ENCODE measurements at places on chromosomes 3 and 15.

DNA sequence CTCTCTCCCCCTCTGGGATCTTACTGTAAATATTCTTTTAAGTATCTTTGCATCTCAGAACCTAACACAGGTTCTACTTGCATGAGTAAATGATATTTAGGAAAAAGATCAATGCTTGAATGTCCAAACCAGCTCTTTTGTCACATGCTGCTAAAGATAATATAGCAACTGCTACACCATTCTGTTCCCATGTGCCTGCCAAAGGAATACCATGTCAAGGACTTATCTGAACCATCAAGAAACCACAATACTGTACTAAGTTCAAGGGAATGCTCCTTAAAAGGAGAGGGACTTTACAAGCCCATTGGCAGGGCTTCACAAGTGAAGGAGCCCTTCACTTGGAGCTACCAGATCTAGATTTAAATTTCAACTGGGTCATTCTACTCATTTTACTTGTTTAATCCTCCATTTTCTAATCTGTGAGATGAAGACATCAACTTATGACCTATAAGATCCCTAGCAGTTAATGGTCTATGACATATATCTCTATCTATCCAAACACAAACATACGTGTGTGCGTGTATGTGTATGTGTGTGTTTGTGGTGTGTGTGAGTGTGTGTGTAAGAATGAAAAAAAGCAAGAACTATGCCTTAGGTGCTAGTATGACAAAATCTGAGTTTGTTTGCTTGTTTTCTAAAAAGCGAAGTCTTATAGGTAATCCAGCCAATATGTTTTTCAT lies 13.0 kb upstream of the SEC62 start:
- DNase-seq = no peak

GRCh38 chr3:99866261-99866761 lies 48.6 kb downstream of the CMSS1 start:
- DNase-seq = no peak

- DNase-seq = no peak
Measured at GRCh38 chr3:124787476-124788195, 57.4 kb downstream of the UMPS start.

GRCh38 chr15:46322753-46323152 lies 687.9 kb downstream of the SQOR start:
- DNase-seq = no peak

DNA sequence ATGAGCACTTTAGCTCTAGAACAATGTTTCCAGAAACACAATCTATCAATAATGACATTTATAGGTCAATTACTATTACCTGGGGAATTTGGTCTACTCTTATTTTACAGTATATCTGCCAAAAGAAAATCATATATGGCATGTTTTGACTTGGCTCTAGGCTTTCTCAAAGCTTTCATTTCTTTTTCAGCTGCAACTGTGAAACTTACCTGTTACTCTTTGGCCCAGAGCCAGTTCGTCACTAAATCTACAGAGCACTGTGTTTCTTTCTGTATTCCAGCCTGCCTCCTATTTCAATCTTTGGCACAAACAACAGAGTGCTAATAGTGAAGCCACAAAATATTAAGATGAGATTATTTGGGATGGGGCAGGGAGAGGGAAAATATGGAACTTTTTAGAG lies 76.0 kb downstream of the P2RY1 start:
- DNase-seq = no peak

DNA sequence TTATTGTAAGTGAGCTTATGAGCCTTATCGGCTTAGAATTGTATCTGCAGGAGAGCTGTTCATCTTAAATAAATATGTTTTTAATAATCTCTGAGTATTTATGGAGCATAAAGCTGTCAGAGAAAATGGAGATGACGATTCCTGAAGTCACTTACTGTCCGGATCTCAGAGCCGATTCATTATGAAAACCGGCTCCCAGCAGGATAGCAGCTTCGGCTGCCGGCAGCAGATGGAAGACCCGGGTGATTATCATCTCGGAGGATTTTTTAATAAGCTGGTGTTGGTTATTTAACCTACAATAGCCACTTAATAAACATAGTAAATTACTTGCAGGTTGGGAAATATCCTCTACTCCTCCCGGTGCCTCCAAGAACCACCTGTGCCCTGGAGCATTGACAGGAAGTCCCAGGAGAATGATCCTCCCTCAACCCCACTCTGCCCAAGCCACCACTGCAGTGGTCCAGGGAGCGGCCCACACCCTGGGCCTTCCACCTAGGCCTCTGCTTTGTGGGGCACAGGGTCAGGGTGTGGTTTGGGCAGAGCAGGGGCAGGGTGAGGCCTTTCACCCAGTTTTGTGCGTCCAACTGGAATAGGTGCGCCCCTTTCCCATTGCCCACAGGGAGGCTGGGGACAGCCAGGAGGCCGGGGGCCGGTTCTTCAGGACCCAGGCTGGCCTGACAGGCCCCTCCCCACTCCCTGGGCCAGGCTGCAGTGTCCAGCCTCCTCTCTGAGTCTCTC lies 42.2 kb upstream of the PRR23E start:
- DNase-seq = no peak

DNA sequence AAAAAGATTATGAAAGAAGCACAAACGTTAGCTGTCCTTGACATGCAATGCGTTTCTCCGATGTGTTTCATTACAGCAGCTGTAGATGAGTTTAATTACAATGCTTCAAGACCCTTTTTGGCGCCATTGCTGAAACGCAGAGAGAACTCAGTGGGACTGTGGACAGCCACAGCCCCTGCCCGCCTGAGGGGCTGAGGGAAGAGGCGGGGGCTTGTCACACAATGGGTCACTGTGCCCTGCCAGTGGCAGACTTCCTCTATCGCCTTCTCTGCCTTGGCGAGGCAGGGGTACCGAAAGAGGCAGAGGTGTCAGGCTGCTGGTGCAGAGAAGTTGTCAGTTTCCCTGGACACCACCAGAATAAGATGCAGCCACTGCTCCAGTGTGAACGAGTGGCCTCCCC lies 252.0 kb downstream of the NR2F2 start:
- DNase-seq = no peak

DNA sequence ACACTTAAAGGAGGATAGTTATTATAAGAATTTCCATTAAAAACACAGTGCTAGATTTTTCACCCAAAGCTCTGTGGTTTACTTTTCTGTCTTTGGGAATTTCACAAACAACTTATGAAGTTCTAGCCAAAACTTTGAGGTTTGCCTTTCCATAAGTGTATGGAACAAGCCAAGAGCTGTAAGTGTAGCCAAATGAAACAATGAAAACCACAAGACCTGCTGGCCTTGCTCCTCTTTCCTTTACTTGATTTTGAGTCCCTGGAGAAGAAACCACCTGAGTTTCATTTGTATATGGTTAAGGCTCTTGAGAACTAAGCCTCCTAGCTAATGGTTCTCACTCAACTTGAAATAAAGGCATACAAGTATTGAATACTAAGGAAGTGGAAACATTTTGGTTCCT lies 365.3 kb upstream of the EPHA3 start:
- DNase-seq = no peak

GRCh38 chr3:152259468-152259867 lies 9.3 kb upstream of the MBNL1 start:
- DNase-seq = no peak

GRCh38 chr15:59437142-59437816 lies 707 bp upstream of the FAM81A start:
- no peak for DNase-seq

DNA sequence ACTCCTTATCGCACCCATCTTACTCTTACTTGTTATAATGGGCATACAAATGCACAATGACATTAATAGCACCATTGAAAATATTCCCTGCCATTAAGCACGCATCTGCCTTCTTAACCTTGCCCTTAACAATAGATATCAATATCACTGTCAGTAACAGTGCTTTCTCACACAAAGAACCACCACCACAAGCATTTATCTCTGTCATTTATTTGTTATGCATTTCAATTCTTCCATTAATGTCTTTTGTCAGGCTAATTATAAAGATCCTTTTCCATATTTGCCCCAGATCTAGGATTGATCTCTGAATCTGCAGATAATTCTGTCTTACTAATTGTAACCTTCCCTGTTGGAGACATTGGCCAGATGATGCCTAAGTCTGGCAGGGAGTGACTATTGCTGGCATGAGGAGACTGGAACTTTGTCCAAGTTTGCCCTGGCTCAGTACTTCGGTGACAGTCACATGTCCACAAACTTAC lies 419.6 kb upstream of the TGFBR2 start:
- no peak for DNase-seq

GRCh38 chr3:12835052-12835665 lies 6.2 kb downstream of the RPL32 start:
- no peak for DNase-seq

- no peak for DNase-seq
Measured at GRCh38 chr15:39687965-39688364, 94.7 kb downstream of the FSIP1 start.

Measured in GM12892 (cell line).